ENCODE measurements at places on chromosomes 7 and 10.

GRCh38 chr10:22874189-22874854, 53.5 kb upstream of the ARMC3 start:
- DNase-seq, result no peak

DNA sequence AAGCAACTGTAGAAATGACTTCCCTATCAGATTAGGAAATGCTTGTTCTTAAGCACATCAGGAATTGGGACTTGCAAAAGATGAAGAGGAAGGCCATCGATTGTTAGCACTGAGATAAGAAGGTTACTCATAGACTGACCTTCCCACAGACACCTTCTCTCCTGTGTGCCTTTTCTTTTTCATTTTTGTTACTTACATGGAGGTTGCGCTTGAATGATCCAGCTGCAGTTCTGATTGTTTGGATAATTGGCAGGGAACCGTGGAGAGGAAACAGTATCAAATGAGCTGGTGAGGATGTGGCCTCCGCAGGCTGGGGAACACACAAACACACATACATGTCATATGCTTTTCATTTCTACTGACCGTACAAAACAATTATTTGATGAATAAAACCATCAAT, 134.9 kb upstream of the RSU1 start:
- DNase-seq, result no peak

DNA sequence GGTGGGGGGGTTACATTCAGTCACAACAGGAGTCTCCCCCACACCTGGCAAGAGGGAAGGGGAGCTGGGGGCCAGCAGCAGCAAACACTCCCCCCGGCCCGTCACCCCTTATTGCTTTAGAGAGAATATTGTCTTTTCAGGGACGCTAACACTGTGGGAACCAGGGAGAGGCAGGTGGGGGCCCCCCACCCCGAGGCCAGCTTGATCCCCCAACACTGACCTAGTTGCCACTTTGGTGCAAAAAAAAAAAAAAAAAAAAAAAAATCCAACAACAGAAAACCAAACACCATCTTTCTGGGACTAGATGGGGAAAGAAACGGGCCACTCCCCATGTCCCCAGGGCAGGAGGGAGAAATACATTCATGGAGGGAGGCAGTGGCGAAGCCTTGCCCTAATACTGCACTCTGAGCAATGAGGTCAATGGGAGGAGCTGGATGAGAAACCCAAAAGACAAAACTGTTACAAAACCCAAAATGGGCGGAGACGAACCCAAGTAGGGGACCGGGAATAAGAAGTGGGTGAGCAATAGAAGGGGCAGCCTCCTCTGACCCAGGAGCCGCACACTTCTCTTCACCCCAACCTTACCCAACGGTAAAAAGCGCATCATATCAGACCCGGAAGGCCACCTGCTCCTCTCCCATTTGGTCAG, 6.5 kb downstream of the GNB2 start:
- DNase-seq, result no peak

- DNase-seq, result no peak
Observed at GRCh38 chr10:106438386-106438785, 726.1 kb downstream of the SORCS1 start.

DNA sequence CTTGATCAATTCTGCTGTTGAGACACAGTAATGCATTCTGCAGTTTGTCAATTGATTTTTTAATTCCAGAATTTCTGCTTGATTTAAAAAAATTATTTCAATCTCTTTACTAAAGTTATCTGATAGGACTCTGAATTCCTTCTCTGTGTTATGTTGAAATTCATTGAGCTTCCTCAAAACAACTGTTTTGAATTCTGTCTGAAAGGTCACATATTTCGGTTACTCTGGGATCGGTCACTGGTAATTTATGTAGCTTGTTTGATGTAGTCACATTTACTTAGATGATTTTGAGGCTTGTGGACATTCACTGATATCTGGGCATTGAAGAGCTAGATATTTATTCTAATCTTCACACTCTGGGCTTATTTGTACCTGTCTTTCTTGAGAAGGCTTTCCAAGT, 67.2 kb upstream of the NME8 start:
- no peak for DNase-seq

DNA sequence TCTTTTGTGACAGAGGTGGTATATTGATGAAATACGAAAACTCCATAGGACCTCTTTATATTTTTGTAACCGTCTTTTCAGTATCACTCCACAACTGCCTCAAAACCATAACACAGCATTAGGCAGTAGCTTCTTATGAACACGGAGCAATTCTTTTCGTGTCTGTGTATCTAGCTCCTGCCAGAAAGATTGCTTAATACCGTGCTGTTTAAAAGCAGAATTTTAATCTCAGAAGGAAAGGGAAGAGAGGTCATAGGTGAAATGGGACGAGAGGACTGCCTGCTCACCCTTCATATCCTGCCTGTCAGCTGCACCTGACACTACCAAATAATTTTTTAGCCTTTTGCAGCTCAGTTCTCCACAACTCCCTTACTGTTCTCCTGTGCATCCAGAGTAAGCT, 200.7 kb downstream of the DNAH11 start:
- DNase-seq, result no peak

GRCh38 chr10:2592360-2593160, 474.8 kb upstream of the PFKP start:
- DNase-seq, result no peak

DNA sequence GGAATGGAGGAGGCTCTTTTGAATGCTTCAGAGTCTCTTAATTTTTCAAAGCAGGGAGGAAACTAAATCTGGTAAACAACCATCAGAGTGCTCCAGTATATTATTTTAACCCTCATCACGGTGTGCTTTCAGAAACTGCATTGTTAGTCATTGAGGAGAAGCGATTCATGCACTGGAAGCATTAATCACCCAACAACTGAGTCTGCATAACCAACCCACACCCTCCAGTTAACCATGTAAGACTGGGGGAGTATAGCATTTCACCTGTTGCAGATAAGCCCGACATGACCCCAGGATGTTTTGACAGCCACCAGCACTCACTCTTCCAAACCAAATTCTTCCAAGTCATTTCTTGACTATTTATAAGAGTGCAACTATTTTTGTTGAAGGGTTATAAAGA, 257.6 kb downstream of the GATA3 start:
- no peak for DNase-seq

DNA sequence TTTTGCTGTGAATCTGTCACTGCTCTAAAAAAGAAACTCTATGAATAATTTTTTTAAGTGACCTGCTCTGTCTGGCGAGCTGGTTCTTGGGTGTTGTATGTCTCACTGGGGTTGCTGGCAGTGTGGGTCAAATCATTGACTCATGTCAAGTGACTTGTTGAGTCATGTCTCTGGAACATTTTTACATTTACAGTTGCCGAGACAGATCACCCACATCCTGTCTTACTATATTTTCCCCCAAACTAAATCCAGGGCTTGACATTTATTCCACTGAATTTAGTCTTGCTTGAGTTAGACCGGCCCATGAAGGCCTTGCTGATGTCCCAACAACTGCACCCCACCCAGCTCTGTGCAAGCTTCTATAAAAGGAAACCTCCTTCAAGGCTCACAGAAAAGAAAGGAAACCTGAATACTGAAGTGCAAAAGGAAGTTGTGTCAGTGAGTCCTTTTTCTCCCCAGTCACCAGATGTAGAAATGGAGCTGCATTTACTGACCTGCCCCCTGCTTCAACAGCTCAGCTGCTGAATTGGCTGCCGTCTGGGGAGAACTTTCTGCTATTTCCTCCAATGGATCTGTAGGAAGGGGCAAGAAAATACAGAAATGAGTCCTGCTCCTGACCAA, 290.3 kb downstream of the TNS3 start:
- DNase-seq, result no peak

- no peak for DNase-seq
Observed at GRCh38 chr10:131282961-131283360, 28.6 kb downstream of the TCERG1L start.

DNA sequence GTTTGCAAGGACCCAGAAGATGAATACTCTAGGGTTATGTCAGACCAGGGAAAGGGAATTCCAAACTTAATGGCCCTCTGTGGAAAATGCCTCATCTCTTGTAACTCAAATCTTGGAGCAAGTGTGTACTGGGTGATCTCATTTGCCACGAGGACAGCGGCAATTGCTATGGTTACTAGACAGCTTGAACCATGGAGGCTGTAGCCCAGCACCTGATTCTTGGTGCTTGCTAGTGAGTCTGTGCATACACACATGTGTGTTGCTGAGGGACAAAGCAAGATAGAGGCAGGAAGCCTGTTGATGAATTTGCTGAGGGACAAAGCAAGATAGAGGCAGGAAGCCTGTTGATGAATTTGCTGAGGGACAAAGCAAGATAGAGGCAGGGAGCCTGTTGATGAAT, 58.6 kb upstream of the FEZF1 start:
- no peak for DNase-seq

DNA sequence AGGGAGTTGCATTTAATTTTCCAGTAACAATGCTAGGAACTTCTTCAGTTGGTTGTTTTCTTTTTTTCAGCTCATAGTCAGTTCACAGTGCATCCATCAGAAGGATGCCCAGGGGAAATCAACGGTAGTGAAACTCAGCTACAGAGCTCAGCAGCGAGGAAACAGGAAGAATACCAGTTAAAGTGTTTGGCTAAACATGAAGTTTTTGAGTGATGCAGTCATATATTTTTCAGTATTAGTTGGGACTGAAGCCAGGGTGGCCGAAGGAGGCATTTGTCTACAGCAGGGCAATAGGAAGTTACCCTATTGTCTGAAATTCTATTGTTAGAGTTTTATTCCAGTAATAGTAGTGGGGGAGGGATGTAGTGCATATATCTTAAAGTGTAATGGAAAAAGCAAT, 45.3 kb upstream of the MALRD1 start:
- DNase-seq, result no peak

- no peak for DNase-seq
Observed at GRCh38 chr10:29865700-29866355, 193.6 kb downstream of the JCAD start.

GRCh38 chr7:151415375-151416105, 5.7 kb upstream of the WDR86 start:
- no peak for DNase-seq

GRCh38 chr10:130054021-130054420, 56.6 kb downstream of the C10orf143 start:
- DNase-seq, result no peak

DNA sequence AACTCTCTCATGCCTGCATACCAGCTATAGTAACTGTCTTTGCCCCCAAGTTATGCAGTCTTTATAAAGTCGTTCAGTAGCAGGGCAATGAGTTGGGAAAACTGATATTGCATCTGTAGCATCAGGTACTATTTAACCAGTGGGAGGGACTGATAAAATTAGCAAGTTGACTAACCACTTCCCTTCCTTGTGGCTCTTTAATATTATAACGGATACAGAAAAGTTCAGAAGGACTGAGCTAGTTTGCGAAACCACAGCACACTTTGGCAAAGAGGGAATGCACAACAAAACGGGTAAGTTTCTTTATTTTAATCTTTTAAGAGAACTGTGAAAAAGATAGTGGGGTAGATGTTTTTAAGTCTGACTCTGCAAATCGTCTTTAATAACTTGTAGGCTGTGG, 205.3 kb upstream of the HDAC9 start:
- DNase-seq, result no peak

DNA sequence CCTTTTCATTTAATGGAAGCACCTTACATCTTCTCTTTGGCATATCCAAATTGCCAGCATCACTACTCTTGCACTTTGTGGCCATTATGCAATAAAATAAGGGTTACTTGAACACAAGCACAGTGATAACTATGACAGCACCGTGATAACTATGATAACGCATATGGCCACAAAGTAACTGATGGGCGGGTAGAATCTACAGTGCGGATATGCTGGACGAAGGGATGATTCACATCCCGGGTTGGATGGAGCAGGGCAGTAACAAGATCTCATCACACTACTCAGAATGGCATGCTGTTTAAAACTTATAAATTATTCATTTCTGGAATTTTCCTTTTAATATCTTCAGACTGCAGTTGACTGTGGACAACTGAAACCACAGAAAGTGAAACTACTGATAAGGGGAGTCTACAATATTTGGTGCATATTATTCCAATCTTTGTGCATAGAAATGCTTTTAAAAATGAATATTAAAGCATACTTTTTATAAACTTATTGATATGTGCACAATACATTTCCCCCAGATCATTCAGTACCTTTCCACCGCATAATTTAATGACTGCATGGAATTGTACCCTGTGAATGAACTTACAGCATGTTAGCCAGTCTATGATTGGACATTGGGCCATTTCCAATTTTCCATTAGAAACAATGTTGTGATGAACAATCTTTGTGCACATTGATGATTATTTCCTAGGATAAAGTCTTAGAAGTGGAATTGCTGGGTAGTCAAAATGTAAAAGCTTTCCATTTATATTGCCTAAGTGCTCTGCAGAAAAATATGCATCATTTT, 136.4 kb downstream of the WNT2 start:
- DNase-seq, result no peak

- DNase-seq, result no peak
Observed at GRCh38 chr10:68092512-68092911, 16.8 kb upstream of the MYPN start.

DNA sequence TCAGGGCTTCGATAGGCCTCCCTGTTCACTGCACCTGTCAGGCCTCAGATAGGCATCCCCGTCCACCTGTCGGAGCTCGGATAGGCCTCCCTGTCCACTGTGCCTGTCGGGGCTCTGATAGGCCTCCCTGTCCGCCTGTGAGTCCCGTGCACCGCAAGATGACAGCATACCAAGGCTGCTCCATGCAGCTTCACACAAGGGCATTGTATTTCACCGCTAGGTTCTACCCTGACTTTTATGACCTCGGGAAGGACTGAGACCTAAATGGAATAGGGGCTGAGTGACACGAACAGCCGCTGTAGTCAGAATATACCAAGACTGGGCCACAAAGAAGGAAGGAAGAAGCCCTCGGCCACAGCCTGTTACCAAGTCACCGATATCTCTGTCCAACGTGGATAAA, 271.2 kb downstream of the DIP2C start:
- DNase-seq, result no peak
